ENCODE measurements at places on chromosomes 16 and 17.
A peak's percentile ranks its signal among the peaks of the same experiment; 100 is the strongest.

GRCh38 chr16:13335879-13336278, 434.5 kb downstream of the SHISA9 start:
- DNase-seq, result no peak

- no peak for DNase-seq
Observed at GRCh38 chr16:9665851-9666271, 516.4 kb downstream of the GRIN2A start.

GRCh38 chr16:71627731-71628181, 1.8 kb downstream of the MARVELD3 start:
- no peak for DNase-seq

- DNase-seq, result no peak
Observed at GRCh38 chr17:34365340-34365739, 2.3 kb upstream of the CCL1 start.

DNA sequence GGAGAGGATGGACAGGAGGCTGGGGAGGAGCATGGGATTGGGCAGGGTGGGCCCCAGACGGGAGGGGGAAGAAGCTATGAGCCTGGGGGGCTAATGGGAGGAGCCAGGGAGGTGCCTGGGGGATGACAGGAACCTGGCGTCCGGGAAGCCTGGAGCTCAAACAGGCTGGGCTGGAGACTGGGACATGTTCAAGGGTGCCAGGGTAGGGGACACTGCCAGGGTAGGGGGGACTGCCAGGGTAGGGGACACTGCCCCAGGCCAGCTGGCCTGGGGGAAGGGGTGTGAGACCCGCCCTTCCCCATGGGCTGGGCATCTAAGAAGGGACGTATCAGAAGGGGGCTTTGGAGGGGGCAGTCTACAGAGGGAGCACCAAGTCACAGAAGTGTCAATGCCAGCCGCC, 7.0 kb upstream of the FAM83G start:
- no peak for DNase-seq

DNA sequence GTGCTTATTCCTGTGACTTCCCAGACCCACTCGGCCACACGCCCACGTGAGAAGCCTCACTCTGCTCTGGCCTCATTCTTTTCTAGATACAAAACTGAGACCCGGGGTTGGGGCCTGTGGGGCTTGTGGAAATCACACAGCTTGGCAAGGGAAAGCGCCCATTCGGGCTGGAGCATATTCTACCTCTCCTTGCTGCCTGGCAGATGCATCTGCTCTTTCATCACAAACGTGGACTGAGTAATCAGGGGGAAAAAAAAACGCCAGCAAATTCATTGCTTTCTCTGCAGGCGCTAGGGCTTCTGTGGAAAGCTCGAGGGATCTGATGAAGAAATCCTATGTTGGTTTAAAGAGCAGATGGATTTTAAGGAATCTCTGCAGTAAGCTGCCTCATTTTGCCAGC, 44.4 kb downstream of the DNAH9 start:
- no peak for DNase-seq

- no peak for DNase-seq
Observed at GRCh38 chr17:3710951-3711383, 12.7 kb upstream of the HASPIN start.

- DNase-seq, result no peak
Observed at GRCh38 chr16:85312642-85313525, 200.6 kb upstream of the CIBAR2 start.

- DNase-seq, result no peak
Observed at GRCh38 chr17:72591289-72592241, 470.7 kb downstream of the SOX9 start.

GRCh38 chr16:85986931-85987749, 88.2 kb downstream of the IRF8 start:
- DNase-seq, result no peak

DNA sequence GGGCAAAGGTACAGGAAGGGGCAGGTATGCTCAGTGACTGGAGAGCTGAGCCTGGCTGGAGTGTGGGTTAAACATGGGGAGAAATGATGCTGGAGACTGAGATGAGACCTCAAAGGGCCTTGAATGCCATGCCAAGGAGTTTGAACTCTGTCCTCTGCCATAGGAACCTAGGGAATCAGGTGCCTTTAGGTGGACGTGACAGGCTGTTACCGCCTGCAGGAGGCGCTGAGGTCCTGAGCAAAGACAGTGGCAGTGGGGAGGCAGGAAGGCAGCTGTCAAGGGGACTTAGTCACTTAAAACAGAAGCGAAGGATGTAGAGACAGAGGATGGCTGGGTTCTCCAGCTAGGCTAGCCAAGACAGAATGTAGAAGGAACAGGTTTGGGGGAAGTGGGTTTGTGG, 9.1 kb downstream of the PSMB3 start:
- DNase-seq, result no peak

DNA sequence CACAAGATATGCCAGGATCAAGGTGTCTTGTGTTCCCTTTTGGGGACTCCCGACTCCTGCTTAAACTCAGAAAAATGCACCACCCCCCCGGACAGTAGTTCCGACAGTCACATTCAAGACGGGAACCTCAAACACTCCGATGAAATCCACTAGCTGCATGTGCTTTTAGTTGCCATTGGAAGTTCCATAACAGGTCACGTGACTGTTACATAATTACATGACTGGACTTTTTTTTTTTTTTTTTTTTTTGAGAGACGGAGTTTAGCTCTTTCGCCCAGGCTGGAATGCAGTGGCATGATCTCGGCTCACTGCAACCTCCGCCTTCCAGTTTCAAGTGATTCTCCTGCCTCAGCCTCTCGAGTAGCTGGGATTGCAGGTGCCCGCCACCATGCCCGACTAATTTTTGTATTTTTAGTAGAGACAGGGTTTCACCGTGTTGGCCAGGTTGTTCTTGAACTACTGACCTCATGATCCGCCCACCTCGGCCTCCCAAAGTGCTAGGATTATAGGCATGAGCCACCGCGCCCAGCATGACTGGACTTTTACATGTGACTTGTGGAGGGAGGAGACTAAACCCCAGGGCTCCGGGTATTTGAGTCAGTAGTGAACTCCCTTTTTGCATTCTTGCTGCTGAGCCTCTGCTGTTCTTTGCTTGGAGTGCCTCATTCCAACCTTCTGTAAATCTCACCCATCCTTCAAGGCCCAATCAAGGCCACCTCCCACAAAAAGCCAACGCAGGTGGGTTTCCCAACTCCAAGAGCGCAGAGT, 1.6 kb downstream of the SIRT7 start:
- DNase-seq, result no peak

GRCh38 chr16:71792176-71792575, 16.5 kb downstream of the AP1G1 start:
- DNase-seq, result no peak

- no peak for DNase-seq
Observed at GRCh38 chr17:7064261-7064660, 15.8 kb downstream of the CLEC10A start.

DNA sequence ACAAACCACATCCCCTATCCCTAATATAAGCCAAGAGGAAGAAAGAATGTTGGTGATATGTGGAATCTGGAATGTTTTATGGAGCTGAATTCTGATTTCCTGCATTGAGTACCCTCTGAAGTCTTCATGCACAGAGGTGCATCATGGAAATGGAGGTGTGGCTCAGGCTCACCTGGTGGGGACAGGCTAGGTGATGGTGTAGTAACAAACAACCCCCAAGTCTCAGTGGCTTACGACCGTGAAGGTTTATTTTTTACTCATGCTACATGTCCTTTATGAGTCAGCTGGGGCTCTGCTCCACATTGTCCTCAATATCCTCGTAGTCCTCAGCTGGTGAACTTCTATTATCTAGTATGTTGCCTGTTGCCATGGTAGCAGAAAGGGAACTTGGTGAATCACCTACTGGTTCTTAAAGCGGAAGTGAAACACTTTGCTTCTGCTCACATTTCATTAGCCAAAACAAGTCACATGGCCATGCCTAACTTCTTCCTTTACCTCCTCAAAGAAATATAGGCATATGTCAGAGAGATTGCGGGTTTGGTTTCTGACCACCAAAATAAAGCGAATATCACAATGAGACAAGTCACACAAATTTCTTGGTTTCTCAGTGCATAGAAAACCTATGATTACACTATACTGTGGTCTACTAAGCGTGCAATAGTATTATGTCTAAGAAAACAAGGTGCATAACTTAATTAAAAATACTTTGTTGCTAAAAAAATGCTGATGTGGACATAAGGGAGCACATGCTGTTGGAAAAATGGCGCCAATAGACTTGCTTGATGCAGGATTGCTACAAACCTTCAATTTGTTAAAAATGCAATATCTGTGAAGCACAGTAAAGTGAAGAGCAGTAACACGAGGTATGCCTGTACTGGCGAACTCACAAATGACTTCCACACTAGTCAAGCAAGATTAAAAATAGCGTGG, at the start of gene PMFBP1:
TSS of gene PMFBP1 (minus strand) at position 51 of the 930 bp plus-strand sequence. CDS start 947 bp downstream, outside the sequence.
- DNase-seq, result no peak

DNA sequence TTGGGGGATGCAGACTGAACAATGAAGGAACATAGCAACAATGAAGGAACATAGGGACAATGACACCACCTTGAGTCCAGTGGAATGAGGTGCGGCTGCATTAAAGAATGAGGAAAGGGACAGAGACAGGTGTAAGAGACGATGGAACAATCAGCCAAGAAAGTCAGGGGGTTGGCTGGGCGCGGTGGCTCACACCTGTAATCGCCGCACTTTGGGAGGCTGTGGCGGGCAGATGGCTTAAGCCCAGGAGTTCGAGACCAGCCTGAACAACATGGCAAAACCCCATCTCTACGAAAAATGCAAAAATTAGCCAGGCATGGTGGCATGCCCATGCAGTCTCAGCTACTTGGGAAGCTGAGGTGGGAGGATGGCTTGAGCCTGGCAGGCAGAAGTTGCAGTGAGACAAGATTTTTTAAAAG, 13.6 kb upstream of the CBFB start:
- DNase-seq, result no peak

- peak; percentile 30 for DNase-seq
Observed at GRCh38 chr17:49880291-49881053, 32.6 kb upstream of the TAC4 start.

- no peak for DNase-seq
Observed at GRCh38 chr16:86498155-86498670, 12.1 kb upstream of the FOXF1 start.

- DNase-seq, result no peak
Observed at GRCh38 chr17:32819035-32819434, 57.9 kb downstream of the MYO1D start.

DNA sequence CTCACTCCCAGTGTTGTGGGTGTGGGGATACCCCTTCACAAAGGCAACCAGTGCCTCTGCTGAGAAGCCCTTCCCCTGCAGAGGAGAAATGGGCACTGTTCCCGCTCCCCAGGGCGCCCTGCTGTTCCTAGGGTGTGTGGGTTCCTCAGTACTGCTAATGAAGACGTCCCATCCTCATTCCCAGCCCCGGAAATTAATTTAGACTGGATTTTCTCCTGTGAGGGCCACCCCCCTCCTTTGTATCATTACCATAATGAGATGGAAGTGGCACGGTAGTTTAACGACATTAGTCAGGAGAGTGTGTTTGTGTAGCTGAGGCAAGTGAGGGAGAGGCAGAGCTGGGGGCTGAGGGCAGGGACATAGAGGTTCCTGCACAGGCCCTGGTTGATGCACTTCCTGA, 53.2 kb downstream of the PIPOX start:
- DNase-seq, result no peak

- DNase-seq, result no peak
Observed at GRCh38 chr17:50882851-50883250, 16.7 kb upstream of the TOB1 start.

DNA sequence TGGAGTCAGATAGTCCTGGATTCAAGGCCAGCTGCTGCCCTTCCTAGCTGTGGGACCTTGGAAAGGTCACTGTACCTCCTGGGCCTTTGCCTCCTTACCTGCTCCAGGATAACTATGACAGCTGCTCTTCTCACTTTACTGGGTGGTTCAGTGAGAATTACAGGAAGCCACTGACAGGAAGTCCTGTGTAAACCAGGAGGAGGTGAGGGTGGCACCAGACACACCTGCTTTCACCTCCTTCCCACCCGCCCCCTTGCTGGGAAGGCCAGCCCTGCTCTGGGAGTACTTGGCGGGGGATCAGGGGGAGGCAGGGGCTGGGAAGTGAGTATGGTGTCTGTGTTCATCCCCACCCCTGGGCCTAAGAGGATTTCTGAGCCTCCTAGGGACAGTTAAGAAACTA, 42.6 kb downstream of the CPNE2 start:
- no peak for DNase-seq

DNA sequence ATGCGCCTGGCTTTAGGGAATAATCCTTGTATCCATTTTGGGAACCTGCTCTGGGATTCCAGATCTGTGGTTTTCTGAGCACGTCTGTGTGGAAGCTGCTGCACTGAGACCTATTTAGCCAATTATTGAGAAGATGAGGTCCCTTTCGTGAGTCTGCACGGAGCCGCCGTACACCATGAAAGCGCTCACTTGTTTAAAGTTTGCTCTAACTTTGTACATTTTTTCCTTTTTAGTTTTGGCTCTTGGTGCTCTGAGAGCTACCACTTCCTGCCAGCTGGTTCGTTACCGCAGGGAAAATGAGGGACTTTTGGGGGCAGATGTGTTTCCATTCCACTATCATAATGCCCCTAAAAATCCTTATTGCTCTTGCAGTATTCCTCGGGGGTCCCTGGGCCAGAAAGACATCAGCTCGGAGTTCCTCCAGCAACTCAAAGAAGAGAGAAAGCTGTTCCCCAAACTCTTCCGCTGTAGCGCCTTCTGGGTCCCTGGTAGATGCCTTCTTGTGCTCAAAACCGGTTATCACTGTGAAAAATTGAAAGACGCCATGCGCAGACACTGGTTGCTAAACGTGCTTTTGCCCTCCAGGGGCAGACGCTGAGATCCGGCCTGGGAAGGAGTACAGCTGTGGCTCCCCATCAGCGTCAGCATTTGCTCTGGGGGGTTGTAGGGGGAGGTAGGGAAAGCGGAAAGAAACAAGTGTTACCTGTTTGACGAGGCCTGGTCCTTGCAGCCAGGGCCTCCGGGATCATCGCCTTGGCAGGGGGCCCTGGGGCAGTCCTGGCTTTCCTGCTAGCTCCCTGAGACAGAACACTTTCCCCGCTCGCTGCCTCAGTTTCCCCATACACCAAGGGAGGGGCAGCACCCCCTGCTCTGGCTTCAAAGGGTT, 238.1 kb downstream of the MRTFB start:
- no peak for DNase-seq

DNA sequence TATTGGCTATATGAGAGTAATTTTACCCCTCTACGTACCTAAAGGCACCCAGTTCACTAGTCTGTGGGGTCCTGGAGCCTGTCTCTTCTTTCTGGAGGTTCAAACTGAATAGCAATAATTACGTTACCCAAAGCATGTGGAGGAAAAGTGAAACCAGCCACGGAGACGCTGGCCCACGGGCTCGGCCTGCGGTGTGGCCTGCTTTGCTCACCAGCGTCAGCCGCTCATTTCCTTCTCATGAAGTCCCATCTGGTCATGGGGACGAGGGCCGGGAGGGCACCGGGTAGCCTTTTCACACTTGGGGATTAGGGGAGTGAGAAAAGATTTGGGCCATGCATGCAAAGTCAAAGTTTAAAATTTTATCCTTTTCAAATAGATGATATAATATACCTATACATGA, 26.9 kb downstream of the ELAC2 start:
- DNase-seq, result no peak

Measured in activated naive CD4-positive, alpha-beta T cell (primary cell).